Cardiac fibroblast (primary cell): ENCODE measurements at places on chromosomes 1 and 21.

DNA sequence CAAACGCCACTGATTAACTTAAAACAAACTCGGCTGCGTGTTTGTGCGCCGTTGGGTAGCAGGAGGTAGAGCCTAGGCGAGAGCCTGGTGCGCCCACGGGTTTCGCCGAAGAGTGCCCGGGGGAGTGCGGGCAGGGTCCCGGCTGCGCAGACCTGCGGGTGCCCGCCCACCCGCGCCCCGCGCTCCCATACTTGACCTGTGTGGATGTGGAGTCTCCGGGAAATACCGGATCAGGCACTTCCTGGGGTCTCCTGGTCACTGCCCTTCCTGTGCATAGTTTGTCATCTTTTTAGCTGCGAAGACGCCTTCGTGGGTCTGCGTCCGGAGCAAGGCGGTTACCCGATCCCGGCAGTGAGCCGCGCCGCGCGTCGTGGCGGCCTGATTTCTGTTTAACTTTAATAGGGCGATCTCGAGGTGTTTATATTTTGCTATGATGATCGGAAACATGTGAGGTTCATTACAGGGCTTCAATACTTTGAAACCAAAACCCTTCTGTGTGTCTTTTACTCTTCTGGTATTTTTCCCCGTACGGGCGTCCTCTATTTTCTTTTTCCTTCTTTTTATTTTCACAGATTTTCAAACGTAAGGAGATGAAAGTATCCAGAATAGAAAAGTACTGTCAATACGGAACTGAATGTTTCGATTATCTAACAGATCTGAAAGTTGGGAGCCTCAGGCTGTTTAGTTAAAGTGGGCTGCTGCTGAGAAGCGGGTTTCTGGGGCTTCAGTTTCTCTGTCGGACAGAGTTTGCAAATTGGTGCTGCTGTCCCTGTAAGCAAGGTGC is 15.2 kb downstream of the NR5A2 start:
- DNase-seq, result no peak

- no peak for DNase-seq
Measured at GRCh38 chr1:162390396-162391185, 9.1 kb downstream of the C1orf226 start.

DNA sequence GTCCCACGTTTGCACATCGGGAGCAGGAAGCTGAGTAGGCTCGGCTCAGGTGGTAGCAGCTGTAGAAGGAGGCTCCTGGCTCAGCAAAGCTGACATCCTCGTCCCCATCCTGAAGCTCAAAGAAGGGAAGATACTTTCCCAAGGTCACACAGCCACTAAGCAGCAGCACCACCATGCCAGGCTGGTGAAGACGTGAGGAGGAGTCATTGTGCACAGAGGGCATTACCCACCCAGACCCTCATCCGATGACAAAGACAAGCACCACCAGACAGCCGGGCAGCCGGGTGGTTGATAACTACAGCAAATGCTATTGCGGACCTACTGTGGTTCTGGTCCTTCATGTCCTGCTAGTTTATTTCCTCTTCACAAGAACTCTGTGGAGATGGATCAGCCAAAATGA is 186.9 kb downstream of the MATN1 start:
- no peak for DNase-seq

DNA sequence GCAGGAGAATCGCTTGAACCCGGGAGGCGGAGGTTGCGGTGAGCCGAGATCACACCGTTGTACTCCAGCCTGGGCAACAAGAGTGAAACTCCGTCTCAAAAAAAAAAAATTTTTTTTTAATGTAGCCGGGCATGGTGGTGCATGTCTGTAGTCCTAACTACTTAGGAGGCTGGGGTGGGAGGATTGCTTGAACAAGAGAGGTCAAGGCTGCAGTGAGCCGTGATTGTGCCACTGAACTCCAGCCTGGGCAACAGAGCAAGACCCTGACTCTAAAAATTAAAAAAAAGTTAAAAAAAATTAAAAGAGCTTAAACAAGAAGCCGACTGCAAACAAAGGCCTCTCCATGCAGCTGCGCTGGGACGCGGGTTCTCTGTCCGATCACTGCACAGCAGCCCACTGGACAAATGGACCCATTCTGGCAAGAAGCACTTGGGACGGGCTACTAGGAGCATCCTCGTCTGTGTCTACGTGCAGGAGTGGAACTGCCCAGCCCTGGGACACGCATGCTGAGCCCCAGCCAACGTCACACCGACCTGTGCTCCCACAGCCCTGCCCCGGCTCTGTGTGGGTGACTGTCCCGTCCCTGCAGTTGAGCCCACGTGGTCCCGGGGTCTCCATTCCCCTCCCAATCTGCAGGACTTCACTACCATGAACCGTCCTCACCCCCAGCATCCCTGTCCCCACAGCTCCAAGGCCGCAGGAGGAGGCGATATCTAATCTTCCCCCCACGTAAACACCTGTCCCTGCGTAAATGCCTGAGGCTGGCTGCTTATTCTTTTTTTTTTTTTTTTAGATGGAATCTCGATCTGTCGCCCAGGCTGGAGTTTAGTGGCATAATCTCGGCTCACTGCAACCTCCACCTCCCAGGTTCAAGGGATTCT is 12.3 kb downstream of the SLC35E2B start:
- DNase-seq, result no peak

DNA sequence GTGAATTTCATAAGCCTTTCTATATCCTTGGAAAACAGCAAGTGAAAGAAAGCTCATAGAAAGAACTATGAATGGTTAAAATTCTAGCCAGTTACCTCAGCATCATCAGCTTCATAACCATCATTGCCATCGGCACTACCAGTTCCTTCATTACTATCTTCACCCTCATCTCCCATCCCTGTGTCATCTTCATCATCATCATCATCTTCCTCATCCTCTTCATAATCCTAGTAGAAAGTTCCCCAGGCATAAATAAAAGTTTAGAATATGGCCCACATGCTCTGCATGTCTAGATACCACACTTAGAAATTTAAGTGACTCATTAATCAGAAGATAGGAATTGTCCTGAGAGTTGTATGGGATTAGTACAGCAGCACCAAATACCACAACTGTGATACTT is 49.0 kb downstream of the TPR start:
- no peak for DNase-seq

DNA sequence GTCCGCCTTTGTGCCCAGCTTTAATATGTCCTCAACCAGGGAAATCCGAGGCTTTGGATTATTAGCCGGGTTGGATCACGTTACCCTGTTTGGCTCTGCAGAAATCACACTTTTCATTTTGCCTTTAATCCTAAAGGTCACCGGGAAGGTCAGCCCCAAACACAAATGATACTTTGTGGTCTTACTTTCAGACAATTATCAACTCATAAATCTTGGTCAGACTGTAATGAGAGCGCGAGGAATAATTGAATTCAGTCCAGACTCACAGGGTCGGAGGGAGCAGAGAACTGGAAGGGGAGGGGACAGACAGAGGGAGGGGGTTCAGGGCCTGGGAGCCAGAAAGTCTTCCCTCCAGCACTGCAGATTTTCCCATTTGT is 91.7 kb upstream of the NFIA start:
- DNase-seq, result no peak

DNA sequence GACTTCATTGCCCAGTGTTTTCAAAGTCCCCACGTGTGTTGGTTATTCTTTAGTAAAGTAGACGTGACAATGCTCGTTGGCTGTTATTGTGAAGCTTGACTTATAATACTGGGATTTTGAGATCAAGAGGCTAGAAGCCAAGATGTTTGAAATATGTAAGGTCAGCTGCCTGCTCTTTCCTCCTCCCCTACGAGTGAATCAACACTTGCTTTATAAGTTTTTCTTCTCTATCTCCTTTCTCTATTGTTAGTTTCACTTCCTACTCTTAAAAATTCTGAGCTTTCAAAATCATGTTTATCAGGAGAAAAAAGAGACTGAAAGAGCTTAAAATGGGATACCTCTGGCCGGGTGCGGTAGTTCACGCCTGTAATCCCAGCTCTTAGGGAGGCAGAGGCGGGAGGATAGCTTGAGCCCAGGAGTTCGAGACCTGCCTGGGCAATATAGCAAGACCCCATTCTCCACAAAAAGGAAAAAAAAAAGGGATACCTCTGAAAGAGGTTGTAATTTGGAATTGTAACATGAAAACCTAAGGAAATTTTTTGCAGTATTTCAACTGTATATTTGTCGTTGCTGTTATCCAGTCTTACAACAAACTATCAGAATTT is 72.0 kb downstream of the EPB41 start:
- DNase-seq, result no peak

DNA sequence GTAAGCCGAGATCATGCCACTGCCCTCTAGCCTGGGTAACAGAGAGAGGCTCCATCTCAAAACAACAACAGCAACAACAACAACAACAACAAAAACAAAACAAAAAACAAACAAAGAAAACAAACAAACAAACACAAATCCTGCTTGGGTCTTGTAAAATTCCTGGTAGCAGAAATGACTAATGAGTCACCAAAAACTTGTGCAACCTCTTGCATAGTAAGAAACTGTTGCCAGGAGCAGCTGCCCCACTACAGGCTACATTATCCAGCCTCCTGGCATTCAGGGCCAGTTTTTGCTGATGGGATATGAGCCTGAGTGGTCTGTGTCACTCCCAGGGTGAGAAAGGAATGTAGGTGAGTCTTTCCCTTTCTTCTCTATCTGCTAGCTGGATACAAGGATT is 245.4 kb downstream of the TNR start:
- DNase-seq, result peak; percentile 81

GRCh38 chr1:147747966-147748365 is 12.4 kb downstream of the GJA5 start:
- DNase-seq, result no peak

- DNase-seq, result peak; percentile 36
Measured at GRCh38 chr1:19333587-19334354, 21.6 kb downstream of the SLC66A1 start.

DNA sequence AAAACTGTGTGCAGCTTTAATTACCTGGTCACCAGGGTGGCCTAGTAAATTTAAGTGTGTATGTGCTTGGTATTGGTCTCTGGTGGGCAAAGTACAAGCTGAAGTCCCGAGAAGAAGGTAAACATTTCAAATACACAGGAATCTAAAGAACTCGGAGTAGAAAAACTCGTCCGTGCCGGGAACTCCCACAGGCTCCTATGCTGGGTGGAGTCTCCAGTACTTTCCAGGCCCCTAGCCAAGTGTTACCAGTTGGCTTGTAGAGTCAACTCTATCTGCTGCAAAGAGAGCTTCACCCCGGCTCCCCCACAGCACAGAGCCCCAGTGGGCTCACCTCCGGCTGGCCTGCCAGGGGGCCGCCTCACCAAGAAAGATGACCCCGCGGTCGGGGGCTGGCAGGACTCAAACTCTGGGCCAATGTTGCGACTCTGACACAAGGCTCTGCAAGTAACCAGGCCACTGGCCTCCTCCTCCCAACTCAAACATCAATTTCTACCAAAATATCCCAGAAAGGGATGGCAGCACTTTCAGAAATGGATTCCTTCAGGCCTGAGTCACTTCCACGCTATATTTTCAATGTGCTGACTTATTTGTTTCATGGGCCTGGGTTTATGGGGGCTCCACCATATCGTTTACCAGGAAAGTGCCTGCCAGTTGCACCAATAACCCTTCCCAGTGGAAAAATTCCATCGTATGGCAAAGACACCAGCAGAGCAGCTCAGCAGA is 73.9 kb downstream of the SLC66A1 start:
- peak; percentile 73 for DNase-seq

DNA sequence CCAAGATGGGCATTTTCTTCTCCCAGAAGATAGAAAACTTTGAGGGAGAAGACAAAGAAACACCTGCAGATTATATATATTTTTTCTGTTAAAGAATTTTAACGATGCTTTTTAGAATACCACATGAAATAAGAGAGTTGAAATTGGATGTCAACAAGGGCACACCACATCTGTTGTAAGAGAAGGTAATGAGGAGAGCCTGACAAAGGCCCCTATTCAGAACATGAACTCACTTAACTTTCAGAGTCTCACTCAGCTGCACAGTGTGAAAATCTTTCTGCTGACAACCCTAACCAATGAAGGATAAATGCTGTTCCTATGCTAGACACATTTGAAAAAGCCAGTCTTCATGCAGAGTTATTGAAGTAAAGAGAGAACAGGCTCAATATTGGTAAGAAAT is 7.3 kb downstream of the KRTAP22-2 start:
- DNase-seq, result no peak

- peak; percentile 34 for DNase-seq
Measured at GRCh38 chr21:31660259-31660565, 719 bp downstream of the SOD1 start.

DNA sequence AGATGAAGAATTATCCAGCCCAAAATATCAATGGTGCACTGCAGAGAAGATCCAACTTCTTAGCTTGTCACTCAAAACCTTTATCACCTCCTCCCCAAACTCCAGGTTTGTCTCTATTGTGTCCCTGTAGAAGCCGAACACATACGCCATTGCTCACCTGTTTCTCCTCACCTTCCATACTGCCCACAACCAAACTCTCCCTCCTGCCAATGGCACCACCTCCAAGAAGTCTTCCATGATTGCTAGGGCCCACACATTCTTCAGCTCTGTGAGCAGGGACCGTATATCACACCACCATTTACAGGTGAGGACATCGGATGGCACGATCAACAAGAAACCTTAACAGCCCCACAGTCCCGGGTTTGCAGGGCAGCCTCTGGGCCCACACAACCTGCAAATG is 2.2 kb downstream of the LAPTM5 start:
- no peak for DNase-seq
